T-helper 17 cell (primary cell): ENCODE measurements at places on chromosomes 2 and 18.

DNA sequence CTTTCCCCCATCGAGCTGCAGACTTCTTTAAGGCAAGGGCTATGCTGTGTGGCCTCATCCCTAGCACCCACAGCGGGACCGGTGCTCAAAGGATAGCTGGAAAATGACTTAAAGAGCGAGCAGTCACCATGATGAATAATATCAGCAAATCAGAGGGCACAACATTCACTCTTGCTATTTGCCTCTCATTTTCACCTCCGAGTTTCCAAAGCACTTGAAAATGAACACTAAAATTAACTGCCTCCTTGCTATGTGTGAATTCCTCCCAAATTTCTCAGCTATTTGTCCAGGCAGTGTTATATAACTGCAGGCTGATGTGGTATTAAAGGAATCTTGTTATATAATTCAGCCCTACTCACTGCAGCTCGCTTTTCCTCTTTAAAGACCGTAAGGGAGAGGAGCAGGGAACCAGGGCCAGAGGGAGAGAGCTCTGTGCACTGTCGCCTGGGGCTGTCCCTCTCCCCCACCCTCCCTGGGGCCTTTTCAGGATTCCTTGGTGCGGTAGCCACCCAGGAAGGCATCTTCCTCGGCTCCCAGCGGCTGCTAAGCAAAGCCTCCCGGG, 1.4 kb downstream of the CYS1 start:
- no peak for DNase-seq

GRCh38 chr18:54396760-54397159, 39.1 kb downstream of the C18orf54 start:
- DNase-seq: no peak

- DNase-seq: no peak
These were observed 134.1 kb downstream of the COPS8 start for GRCh38 chr2:237219826-237220225.

DNA sequence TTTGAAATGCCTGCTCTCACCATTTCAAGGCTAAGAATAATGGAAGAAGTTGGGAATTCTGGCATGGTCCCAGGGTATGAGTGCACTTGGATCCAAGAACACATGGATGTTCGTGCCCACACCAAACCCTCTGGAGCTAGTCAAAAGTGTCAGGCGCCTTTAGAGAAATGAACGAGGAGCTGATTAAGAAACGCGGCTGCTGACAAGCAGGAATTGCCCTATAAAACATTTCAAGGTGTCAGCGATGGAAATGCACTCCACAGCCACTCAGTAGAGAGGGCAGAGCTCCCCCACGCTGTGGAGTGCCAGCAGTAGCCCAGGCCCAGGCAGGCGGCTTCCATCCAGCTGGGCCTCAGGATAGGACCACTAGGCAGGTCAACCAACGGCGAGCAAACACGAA, 213.7 kb downstream of the TTC32 start:
- DNase-seq: no peak

DNA sequence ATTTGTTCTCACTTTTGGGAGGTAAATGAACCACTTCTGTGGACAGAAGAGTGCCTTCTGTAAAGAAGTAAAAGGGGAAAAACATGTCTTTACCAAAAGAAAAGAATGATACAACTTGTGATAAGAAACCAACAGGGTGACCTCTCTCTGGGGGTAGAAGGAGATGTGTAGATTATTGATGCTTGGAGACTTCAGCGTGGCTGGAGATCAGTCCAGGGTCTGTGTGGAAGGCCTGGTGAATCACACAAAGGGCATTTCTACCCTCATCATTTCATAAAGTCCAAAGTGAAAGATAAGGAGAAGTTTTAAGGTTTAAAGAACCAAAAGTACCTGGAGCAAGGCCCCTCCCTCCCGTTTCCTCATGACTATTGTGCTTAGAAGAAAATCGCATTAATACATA, 142.5 kb downstream of the NCK2 start:
- DNase-seq: no peak

GRCh38 chr2:11146076-11146475, 9.2 kb upstream of the SLC66A3 start:
- DNase-seq: no peak

- DNase-seq: no peak
These were observed 437.5 kb upstream of the NXPH2 start for GRCh38 chr2:139217641-139218040.

- no peak for DNase-seq
These were observed 19.6 kb upstream of the MC5R start for GRCh38 chr18:13804305-13804704.

DNA sequence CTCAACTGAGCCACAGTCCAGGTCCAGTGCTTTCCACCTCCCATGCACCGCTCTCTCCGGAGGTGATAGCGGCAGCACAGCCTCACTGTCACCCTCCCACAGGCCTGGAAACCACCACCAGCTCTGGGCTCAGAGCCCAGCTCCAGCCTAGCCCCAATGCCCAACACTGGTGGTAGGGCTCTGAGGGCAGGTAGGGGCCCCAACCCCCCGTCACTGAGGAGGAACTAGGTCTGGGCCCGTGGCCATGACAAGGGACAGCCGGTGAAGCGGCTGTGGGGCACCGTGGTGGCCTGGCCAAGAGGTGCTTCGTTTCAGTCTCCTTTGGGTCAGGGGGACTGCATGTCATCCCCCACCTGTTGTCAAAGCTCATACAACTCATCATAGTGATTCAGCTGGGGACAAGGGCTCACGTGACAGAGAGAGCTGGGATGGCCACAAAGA, 5.5 kb upstream of the TMEM214 start:
- DNase-seq: no peak

DNA sequence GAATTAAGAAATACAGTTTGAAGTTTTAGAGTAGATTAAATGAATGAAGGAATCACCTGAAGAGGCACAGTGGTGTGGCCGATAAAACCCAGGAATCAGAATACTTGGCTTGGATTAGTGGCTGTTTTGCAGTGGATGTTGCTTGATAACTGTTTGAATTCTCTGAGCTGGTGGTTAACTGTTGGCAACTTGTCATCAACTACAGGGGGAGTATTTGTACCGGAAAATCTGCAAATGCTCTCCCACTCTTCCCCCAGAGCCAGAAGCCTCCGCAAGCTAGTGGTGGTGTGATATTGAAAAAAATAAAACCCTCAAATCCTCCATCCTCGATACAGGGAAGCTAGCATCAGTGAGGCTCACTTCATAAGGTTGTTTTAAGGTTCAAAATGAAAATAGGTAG, 326.7 kb downstream of the DPP10 start:
- no peak for DNase-seq

GRCh38 chr2:207463433-207463832, 66.3 kb upstream of the CREB1 start:
- DNase-seq: no peak

- no peak for DNase-seq
These were observed 29.8 kb upstream of the SLC4A10 start for GRCh38 chr2:161594445-161594844.

GRCh38 chr2:163649080-163649479, 86.7 kb downstream of the FIGN start:
- DNase-seq: no peak

GRCh38 chr2:240783819-240784621, 36.0 kb downstream of the KIF1A start:
- no peak for DNase-seq

DNA sequence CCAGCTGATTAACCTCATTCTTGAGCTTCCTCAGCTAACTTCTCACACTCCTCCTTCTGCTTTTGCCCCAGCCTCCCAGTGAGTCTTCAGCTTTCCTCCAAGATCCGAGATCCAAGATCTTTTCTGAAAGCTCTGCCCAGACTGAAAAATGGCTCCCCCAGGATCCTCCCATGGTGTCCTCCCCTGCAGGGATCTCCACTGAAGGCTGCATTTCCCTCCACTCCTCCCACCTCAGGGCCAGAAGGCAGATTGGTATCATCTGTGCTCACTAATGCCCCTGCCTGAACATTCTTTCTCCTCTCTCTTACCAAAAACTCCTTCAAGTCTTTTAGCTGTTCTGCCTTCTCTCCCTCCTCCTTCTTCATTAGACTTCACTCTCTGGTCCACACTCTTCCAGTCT, 6.1 kb upstream of the FOXI3 start:
- no peak for DNase-seq

- no peak for DNase-seq
These were observed 11.1 kb downstream of the DHRS9 start for GRCh38 chr2:169080250-169081069.

- no peak for DNase-seq
These were observed 77.7 kb upstream of the MAP4K3 start for GRCh38 chr2:39514825-39515224.

- no peak for DNase-seq
These were observed 4.4 kb downstream of the MBOAT2 start for GRCh38 chr2:8999102-8999446.

DNA sequence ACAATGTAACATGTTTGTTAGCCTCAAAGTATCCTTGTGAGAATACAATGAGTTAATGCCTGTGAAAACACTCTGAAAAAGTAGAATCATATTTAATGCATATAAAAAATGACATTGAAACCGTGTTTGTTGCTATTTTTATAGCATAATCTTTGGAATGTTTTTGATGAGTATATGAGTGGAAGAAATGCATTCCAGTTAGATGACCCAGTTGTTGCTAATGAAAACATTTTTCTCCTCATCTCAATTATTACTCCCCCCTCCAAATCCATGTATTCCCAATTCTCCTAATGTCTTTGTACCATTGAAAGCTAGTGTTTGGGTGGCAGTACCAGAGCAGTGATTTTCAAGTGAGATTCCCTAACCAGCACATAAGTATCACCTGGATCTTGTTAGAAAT, 67.1 kb upstream of the DSEL start:
- no peak for DNase-seq

DNA sequence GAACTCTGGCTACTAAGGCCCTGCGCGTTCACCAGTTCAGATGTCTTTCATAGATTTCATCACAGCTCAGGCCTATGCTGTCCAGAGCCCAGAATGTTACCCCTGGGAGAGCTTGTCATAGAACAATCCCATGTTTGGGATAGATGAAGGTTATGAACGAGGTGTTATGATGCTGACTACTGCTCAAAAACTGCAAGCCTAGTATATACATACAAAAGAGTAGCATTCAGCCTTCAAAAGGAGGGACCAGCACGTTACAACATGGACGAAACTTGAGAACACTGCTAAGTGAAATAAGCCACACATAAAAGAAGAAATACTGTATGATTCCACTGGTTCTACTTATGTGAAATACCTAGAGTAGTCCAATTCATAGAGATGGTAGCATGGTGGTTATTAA, 401.9 kb downstream of the NBAS start:
- DNase-seq: no peak

GRCh38 chr2:207681431-207681830, 30.0 kb upstream of the CCNYL1 start:
- no peak for DNase-seq

DNA sequence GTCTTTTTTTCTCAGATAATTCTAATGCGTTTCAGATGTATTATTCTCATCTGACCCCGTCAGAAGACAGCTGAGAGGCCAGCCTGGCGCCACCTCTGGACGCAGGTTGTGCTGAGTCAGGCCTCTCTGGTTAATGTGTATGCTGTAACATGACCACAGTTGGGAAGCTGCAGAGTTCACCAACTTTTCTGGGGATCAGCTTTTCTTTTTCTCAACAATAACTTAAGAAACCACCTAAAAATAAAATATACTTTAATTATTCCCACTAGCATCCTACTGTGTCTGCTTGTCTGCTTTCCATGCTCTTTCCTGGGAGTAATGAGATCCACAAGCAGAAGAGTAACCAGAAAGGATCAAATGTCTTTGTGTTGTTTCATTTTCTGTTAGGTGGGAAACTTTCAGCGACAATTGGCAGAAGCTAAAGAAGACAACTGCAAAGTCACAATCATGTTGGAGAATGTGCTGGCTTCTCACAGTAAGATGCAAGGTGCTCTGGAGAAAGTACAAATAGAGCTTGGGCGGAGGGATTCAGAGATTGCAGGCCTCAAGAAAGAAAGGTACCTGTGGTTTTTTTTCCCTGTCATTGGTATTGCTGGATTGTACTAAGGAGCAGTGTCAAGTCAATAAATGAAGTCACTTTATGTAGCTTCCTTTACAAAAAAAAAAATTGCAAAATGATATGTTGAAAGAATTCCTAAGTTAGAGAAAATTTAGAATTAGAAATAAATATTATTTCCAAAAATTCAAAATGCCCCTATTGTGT, 79.8 kb downstream of the CCDC150 start:
- DNase-seq: no peak

- DNase-seq: no peak
These were observed 20.3 kb upstream of the LAPTM4A start for GRCh38 chr2:20071397-20072383.
